HuH-7.5 (cell line): ENCODE measurements at places on chromosomes 3 and 15.

DNA sequence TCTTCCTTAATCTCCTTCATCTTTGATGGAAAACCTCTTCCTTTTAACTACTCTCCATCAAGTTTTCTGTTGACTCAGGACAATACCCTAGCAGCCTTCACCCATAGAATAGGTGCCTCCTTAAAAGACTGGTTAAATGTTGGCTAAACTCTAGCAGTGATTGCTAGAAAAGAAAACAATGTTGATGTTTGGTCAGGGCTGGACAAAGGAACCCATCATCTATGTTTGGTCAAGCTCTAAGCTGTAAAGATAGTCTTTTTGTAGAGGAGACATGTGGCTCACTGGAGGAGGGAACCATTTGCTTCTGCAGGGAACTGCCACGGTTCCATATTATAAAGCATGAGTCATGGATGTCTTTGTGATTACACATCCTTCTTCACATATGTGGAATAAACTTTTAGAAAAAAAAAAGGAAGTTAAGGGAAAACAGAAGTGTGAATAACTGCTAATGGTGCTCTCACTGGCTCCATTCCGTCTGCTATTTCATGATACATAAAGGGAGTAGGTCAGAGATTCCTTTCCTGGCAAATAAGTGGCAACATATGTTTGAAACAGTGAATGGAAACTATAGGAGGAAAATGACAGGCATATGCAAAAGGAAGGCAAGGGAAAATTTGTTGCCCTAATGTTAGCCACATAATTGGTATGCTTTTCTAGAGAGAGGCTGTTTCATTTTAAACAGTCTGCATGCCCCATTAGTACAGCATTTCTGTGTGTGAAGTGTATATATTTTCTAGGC is 78.2 kb downstream of the CMSS1 start:
- DNase-seq = no peak

DNA sequence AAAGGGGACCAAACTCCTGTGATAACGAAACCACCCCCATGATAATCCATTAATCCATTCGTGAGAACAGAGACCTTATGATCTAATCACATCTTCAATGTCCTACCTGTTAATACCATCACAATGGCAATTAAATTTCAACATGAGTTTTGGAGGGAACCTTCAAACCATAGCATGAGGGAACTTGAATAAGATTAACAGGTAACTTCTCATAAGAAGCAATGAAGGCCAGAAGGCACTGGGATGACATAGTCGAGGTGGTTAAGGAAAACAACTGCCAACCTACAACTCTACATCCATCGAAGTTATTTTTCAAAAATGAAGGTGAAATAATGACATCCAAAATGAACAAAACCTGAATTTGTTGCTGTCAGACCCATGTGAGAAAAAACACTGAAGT is 478.9 kb downstream of the EDEM1 start:
- no peak for DNase-seq

DNA sequence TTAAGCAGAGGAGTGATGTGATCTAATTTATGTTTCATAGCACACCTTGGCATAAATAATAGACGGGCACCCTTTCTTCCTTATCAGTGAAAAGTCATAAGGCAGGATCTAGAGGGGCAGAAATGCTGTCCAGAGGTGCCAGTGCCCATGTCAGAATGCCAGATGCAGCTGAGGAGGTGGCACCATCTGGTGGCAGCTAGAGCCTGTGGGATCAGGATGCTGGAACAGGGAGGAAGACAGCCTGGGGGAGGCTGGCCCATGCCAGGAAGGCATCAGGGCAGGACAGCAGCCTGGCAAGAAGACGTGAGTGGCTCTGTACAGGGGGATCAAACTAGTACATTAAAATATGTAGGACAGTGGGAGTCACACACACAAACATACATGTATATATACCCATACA is 16.5 kb downstream of the MYH15 start:
- DNase-seq = peak; percentile 6

GRCh38 chr3:72070005-72070404 is 285.1 kb upstream of the PROK2 start:
- DNase-seq = no peak

DNA sequence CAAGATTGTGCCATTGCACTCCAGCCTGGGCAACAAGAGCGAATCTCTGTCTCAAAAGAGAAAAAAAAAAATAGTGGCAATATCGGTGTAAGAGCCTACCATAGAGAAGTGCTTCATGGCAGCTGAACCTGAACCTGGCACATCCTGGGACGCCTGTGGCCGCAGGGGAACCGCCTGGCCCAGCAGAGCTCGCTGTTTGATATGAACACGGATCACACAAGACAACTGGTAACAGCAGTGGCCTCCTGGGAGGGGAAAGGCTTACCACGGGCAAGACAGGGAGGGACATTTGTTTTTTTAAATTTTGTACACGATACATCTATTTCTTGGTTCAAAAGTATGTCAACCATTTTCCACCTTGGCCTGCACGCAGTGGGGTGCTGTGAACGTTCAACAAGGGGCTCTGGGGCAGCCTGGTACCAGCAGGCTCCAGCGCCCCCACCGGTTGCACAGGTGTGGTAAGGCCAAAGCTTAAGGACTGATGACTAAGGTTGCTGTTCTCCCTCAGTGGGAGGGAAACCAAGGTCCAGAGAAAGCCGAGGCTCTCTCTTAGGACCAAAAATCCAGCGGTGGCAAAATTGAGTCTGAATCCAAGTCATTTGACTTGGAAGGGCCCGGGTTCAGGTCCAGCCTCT is 21.7 kb upstream of the EPHB3 start:
- DNase-seq = no peak

GRCh38 chr3:193974191-193974652 is 161.7 kb upstream of the HES1 start:
- DNase-seq = no peak

DNA sequence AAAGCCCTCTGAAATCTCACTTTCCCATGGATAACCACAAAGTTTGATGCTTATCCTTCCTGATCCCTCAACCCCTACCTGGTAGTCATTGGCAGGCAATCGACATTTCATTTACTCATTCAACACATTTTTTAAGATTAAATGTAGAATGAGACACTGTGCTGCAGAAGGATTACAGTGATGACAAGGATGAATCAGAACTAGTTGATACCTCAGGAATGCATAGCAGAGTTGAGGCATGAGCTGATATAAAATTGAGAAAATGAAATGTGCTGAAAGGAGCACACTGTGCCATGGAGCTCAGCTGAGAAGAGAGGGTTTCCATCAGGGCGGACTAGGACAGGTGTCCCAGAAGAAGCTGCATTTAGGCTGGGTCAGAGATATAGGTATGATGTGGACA is 48.9 kb upstream of the ACTL6A start:
- DNase-seq = no peak

GRCh38 chr3:185936273-185936629 is 1.6 kb downstream of the TRA2B start:
- DNase-seq = no peak

- peak; percentile 77 for DNase-seq
These were observed 237.4 kb upstream of the UMPS start for GRCh38 chr3:124492824-124493223.
